ENCODE measurements at places on chromosomes 1 and 21.

GRCh38 chr1:49333906-49334305 is 557.2 kb upstream of the BEND5 start:
- DNase-seq, result peak; percentile 14

GRCh38 chr1:89350298-89350697 is 13.6 kb upstream of the GBP6 start:
- DNase-seq, result no peak

- no peak for DNase-seq
These were observed 20.0 kb downstream of the SORT1 start for GRCh38 chr1:109377698-109378097.

DNA sequence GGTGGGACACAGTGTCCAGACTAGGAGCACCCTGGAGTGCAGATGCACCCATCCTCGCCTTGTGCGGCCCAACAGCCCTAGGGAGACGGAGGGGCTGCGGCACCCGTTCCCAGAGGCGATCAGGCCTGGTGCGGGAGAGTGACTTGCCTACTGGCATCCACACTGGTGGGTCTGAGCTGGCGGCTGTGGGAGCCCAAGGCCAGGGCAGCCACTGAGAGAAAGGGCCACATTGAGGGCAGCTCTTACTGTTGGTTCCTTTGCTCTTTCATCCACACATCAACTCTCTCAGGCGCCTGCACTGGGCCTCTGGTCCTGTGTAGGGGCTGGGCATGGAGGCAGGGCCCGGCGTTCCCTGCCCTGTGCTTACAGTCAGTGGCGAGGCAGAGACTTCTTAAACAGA is 8.6 kb downstream of the PODN start:
- no peak for DNase-seq

DNA sequence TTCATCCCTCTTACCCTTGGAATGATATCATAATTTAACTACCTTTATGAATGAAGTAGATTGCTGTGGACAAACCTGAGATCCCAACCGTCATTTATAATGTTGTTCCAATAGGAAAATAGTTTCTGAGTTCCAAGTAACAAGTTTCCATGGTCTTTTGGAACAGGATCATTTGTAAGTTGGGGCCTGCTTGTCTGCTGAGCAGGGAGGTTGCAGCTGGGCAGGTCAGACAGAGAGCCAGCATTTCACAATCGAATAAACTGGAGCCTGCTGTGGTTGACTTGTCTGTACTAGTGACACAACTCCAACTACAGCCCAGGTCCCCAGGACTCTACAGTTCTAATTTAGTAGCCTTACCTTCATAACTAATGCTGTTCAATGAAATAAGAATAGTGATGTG is 18.6 kb upstream of the RALGPS2 start:
- peak; percentile 70 for DNase-seq

DNA sequence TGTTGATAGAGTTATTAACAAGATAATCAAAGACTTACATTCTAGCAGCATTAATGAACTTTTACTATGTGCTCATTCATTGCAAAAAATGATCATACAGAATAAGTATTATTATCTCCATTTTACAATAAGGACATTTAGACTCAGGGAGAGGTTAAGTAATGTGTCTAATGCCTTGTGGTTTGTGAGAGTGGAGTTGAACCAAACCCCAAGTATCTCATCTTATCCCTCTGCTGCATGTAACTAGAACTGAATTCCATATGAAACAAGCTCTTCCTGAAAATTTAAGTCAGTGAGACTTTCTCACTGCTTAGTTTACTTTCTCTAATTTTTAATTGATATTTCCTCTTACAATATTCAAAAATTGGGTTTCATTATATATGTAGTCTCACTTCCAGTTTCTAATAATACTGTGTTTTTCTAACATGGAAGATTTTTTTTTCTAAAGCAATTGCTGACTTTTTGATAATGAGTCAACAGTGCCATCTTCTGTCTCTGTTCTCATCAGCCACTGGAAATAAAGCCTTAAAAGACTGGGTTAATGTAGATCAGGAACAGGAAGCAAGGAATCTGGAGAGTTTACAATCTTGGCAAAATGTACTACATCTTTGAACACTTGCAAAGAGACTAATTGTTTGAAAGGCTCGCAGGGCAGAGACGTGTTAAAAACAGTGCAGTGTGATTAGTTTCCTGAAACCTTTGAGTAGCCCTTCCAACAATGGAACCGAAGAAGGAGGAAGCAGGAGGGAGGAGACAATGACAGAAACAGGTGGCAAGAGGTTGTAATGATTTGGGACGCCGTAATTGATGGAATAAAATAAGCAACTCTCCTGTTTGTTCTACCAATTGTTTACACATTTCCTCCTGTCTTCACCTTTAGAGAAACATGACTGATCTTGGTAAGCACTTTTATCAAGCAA is 567.6 kb downstream of the MRPL39 start:
- peak; percentile 61 for DNase-seq

DNA sequence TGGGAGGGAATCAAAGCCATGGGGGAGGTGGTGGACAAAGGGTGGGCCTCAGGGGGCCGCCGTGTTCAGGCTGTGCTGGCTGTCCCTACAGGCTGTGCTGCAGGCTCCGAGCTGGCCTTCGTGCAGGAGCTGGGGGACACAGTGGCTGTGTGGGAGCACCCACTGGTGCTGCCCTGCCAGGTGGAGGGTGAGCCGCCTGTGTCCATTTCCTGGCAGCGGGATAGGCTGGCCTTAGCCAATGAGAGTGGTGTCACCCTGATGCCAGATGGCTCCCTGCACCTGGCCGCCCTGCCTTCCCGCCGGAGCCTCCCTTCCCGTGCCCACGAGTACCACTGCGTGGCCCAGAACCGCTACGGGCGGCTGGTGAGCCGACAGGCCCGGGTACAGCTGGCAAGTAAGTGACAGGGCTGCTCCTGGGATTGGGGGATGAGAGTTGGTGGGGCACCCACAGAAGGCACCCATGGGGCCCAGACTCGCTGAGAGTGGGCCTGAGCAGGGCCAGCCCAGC is 20.2 kb downstream of the SLC27A3 start:
- no peak for DNase-seq

- DNase-seq, result no peak
These were observed 129.6 kb downstream of the DPYD start for GRCh38 chr1:97791251-97791650.

- DNase-seq, result no peak
These were observed 21.3 kb upstream of the TARBP1 start for GRCh38 chr1:234500269-234500668.

DNA sequence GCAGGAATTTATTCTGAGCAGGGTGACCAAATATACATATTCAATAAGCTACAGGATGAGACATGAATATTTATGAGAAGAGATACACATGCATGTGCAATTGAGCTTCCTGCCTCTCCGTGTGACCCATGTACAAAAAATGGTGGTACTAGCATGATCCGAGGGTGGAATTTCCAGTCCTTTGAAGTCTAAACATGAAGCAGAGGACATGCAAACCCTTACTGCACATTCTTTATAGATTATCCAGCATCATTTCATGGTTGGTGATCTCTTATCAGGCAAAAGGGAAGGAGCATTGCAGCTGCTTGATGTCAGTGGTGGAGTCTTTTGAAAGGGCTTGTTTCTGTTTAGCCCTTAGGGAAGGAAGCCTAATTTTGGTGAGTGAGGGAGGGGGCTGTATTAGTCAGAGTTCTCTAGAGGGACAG is 448.6 kb downstream of the SETD4 start:
- peak; percentile 34 for DNase-seq

DNA sequence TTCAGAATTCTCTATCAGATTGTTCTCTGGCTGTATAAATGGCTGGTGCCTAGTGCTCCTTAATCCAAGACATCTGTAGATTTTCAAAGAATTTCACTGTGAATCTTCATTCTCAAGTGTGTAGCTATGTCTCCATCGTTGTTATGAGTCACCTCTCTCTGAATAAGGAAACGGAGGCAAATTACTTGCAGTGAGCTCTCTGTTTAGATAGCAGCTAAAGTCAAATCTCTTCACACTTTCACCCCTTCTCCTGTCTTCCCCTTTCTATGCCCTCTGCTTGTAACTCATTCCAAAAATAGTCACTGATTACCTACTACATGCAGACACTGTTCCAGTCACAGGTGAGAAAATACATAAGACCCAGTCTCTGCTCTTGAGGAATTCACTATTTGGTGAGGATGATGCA is 39.7 kb downstream of the CHML start:
- peak; percentile 76 for DNase-seq

DNA sequence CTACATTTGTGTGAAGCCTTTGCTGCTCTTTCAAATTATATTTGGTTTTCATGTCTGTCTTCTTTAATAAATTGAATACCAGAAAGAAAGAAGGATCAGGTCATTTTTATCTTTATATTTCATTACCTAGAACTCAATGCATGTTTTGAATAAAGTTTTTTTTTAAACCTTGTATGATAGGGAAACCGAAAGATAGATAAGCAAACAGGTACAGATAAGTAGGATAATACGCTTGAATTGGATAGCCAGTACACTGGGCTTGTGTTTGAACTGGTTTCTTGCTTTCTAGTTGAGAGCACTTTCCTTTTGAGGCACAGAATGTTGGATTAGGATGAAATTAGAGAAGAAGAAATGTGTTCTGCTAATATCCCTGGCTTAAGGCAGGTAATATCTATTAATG is 46.9 kb downstream of the PKN2 start:
- no peak for DNase-seq

GRCh38 chr1:229431284-229432115 is 2.4 kb downstream of the ACTA1 start:
- no peak for DNase-seq

DNA sequence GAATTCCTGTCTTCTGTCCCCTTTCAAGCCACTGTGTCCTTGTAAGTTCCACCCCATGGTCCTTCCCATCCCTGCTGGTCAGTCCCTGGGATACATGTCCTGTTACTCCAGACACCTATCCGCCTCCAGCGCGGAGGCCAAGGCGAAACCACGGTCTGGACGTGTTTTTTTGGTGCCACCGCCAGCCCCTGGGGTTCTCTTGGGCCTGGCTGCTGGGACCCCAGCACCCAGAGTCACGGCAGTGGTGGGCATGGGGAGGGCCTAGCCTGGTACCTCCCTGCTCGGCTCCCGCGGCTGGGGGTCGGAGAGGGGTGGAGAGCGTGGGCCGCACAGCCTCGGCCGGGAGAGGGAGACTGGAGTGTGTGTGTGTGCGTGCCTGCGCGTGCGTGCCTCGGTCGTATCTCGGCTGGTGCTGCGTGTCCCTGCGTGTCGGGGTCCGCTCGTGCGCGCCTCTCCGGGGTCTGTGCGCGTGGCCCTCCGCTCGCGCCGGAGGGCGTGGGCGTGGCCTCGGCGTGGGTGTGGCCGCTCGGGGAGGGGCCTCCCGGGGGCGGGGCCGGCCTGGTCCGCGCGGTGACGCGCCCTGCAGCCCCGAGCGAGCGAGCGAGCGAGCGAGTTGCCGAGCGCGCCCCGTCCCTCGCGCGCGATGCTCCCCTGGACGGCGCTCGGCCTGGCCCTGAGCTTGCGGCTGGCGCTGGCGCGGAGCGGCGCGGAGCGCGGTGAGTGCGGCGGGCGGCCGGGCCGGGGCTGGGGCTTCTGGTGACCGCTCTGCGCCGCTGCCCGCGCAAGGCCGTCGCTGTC is at the start of gene VWA1:
VWA1 (plus strand) TSS at position 585 of the 798 bp plus-strand sequence; CDS start at position 644, 59 bp downstream.
- peak; percentile 80 for DNase-seq

- no peak for DNase-seq
These were observed 18.5 kb upstream of the LYPLAL1 start for GRCh38 chr1:219155135-219155534.

DNA sequence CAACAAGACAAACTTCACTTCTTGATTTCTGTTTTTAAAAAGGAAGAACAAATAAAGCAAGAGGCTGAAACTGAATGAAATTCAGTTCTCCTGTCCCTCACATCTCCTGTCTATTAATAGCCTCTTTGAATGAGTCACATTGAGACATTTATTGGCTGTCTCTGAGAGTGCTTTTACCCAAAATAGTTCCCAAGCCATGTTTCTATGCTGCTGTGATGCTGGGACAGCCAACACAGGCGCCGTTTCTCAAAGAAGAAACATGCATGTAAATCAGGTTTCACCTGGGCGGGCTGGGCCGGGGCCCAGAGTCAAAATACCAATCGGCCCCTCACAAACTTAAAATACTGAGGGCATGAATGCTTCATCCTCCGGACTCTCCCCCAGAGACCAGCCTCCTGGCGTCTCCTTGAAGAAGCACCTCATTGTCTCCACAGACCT is 105.2 kb downstream of the EDEM3 start:
- DNase-seq, result peak; percentile 52

DNA sequence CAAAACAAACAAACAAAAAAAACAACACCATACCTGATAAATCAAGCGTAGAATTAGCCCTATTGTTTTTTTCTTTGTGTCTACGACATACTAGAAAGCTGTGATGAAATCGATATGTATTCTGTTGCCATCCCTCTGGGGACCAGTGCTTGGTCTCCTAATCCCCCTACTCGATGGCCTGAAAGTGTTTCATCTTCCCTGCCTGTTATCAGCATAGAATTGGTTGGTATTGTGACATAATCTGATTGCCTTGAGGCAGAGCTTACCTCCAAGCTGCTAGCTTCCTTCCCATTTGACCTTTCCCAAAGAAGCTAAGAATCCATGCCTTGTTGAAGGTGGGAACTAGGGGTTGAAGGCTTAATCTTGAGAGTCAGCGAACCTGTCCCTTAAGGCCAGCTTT is 40.7 kb upstream of the PIGV start:
- no peak for DNase-seq

DNA sequence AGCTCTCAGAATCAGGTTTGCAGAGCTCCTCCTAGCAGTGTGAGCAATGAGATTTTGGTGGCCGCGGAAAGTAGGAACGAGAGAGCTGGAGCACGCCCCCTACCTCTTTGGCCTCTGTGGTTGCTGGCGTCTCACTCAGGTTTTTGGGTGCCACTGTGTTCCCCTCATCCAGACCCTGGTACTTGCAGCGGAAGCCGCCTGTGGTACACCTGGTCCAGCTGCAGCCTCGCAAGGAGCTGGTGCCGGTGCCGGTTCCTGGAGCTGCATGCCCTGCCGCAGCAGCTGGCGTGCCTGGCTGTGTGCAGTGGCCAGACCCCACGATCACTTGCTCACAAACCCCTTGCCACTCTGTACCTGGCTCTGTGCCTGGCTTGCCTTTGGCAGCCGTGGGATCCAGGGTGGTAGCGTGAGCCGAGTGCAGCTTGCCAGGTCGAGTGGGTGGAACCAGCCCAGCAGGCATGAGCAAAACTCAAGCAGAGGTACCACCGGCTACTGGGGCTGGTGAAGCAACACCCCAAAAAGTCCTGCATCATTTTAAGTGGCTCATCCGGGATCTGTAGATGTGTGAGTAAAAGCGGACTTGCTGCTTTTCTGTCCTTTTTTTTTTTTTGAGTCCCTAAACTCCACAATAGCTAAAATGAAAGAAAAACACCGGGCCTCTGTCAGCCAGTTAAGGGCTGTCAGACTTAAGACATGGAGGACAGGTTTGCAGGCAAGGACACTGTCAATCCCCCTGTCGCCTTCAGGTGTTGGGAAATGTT is 844.9 kb downstream of the KCNT2 start:
- DNase-seq, result no peak

- no peak for DNase-seq
These were observed 599.8 kb downstream of the ADGRL2 start for GRCh38 chr1:82400521-82400920.

DNA sequence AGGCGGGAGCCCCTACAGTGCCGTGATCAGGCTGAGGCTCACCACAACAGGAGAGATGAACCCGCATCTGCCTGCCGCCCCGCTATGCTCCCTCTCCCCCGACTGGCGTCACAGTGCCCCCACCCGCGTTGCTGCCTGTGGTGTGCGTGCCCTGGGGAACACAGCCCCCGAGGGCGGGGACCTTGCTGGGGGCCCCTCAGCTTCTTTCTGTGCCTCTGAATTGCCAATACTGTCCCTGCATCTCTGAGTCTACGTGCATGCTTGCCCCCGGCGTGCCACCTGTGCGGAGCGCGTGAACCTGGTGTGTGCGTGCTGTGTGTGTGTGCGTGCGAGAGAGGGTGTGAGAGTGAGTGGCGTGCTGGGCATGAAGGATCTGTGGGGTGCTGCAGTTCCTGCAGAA is 10.3 kb downstream of the PARS2 start:
- DNase-seq, result no peak

GRCh38 chr1:119485201-119485600 is 21.8 kb upstream of the HSD3B1 start:
- no peak for DNase-seq
